Breast epithelium (tissue), 4 donors: ENCODE measurements at places on chromosomes 12 and 14. TPM values are rescaled to one million over a fixed set of nuclear protein-coding genes. Genes with fewer than 3 reads are reported as not detected.

LBHD2 gene
- not detected for total RNA-seq

STK38L gene
- total RNA-seq = 48.8 TPM

C12orf50 gene
- not detected for total RNA-seq

PTPN21 gene
- total RNA-seq = 14.4 TPM

LRTM2 gene
- not detected for total RNA-seq

DNA sequence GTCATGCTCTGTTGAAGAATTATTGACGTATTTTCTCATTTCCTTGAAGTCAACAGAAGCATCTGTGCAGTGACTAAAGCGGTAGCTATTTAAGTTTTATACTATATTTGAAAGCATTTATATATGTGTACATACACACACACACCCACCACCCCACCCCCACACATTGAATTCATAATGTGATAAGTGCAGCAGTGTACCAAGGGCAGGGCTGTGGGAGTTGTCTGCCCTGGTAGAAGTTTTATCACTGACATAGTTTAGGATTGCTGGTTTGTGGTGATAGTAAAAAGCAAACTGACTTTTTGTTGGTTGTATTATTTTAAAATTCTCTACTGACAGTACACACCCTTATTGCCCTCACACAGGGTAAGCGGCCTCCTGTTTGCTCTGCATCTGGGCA lies 39.1 kb downstream of the GAS2L3 start:
- no peak for DNase-seq
- H3K4me3 ChIP-seq = no peak overlapping the region
- H3K27ac ChIP-seq = no peak overlapping the region
- no peaks in the 10 kb centered on the region for H3K27me3 ChIP-seq
- no peaks in the 10 kb centered on the region for H3K36me3 ChIP-seq

DNA sequence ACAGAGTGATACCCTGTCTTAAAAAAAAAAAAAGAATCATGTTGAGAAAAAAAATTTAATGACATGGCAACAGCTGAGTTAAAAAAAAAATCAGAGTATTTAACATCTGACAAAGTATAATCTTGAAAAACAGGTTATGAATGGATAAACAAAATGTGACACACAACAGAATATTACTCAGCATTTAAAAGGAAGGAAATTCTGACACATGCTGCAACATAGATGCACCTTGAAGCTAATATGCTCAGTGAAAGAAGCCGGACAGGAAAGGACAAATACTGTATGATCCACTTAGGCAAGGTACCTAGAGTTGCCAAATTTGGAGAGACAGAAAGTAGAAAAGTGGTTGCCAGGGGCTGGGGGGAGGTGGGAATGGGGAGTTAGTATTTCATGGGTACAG lies 19.4 kb upstream of the EIF2B2 start:
- no peak overlapping the region for H3K4me3 ChIP-seq
- H3K36me3 ChIP-seq = no peaks in the 10 kb centered on the region
- H3K27ac ChIP-seq = no peak overlapping the region
- DNase-seq = no peak
- peaks cover 2% of the 10 kb centered on the region for H3K4me1 ChIP-seq
- no peaks in the 10 kb centered on the region for H3K27me3 ChIP-seq

DNA sequence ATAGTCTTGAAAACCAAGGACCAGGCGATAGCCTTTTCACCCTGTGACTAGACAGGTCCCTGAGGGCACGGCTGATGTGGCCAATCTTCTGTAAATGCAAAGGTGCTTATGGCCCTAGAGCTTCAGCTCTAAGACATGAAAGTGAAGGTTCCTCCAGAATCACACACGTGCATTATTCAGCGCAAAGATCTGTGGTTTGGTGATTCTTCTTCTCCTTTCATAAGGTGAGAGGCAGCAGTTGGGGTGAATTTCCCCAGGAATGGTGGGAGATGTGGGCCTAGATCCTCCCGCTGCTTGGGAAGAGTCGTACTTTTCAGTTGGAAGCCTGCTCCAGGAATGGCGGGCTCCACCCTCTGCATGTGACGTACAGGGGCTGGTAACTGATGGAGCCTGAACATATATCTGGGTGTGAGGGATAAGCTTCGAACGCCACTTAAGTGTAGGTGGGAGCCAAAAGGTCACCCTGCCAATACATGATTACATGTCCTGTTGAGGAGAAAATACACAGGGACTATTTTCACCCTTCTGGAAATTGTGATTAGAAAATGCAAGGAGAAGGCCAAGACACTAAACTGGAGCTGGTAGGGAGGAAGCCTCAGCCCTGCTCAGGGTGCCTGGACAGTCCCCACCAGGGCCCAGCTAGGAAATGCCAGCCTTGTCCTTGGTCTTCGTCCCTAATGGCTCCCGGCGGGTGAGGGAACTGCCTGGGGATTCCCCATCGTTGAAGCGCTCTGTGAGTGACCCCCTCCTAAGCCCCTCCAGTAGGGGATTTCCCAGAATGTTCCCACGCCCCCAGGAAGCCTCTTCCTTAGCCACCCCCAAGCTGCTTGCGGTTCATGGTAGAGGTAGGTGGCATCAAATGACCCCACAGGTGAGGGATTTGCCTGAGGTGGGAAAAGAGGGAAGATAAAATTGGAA lies 17.6 kb downstream of the BATF start:
- no peak for DNase-seq
- H3K4me1 ChIP-seq = no peaks in the 10 kb centered on the region
- no peaks in the 10 kb centered on the region for H3K36me3 ChIP-seq
- H3K4me3 ChIP-seq = no peak overlapping the region
- no peak overlapping the region for H3K27ac ChIP-seq

- no peaks in the 10 kb centered on the region for H3K27me3 ChIP-seq
- no peak overlapping the region for H3K27ac ChIP-seq
- DNase-seq = no peak
- no peaks in the 10 kb centered on the region for H3K4me1 ChIP-seq
- H3K4me3 ChIP-seq = no peak overlapping the region
Observed at GRCh38 chr12:76698966-76699365, 64.9 kb upstream of the ZDHHC17 start.
